ENCODE measurements at places on chromosomes 16 and 17.

GRCh38 chr16:4138713-4139112 lies 22.5 kb upstream of the ADCY9 start:
- no peak overlapping the region for H3K4me3 ChIP-seq
- DNase-seq: no peak
- H3K4me1 ChIP-seq: no peaks in the 10 kb centered on the region

GRCh38 chr16:66751053-66751302 lies 431 bp downstream of the DYNC1LI2 start:
- DNase-seq: peak; percentile 30
- peaks cover 4% of the 10 kb centered on the region for H3K27me3 ChIP-seq
- H3K4me3 ChIP-seq: peak overlapping the region; percentile 95
- peaks cover 15% of the 10 kb centered on the region for H3K36me3 ChIP-seq

DNA sequence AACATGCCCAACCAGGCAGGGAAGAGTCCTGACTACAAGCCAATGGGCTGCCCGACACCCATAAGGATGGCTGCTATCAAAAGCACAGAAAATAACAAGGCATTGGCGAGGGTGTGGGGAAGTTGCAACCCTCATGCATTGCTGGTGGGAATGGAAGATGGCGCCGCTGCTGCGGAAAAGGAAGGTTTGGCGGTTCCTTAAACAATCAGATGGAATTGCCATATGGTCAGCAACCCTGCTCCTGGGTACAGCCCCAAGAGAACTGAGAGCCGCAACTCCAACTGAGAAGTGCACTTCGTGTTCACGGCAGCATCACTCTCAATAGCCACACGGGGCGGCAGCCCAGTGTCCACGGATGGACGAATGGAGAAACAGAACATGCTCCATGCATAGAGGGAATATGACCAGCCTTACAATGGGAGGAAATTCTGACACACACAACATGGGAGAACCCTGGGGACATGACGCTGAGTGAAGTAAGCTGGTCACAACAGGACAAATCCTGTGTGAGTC lies 193.3 kb downstream of the RBFOX3 start:
- H3K27ac ChIP-seq: no peak overlapping the region
- H3K4me3 ChIP-seq: no peak overlapping the region
- no peaks in the 10 kb centered on the region for H3K36me3 ChIP-seq
- H3K27me3 ChIP-seq: peaks cover 2% of the 10 kb centered on the region
- peaks cover 5% of the 10 kb centered on the region for H3K4me1 ChIP-seq

- H3K4me3 ChIP-seq: peak overlapping the region; percentile 22
- no peak for DNase-seq
- peaks cover 12% of the 10 kb centered on the region for H3K4me1 ChIP-seq
- H3K27ac ChIP-seq: no peak overlapping the region
Measured at GRCh38 chr16:67763066-67763465, 43.3 kb downstream of the RANBP10 start.

DNA sequence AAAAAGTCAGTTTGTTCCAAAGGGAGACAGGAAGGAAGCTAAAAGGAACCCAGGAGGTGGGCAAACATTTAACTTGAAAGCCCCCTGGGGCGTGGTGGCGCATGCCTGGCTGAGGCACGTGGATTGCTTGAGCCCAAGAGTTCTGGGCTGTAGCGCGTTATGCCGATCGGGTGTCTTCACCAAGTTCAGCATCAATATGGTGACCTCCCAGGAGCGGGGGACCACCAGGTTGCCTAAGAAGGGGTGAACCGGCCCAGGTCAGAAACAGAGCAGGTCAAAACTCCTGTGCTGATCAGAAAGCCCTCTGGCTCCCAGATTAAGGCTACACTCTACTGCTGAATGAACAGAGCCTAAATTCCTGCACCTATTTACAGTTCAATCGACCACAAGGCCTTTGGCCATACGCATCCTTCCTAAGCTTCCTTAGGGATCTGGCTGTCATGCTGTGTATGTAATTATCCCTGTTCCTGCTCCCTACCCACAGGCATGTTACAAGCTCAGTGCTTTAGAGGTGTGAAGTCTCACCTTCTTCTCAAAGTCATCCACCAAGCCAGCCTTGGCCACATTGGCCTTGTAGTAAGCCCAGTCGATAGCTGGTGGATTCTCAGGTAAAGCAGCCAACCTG lies 5.0 kb downstream of the ATP5PD start:
- H3K27ac ChIP-seq: peak overlapping the region; percentile 31
- H3K27me3 ChIP-seq: peaks cover 2% of the 10 kb centered on the region
- no peak overlapping the region for H3K4me3 ChIP-seq
- DNase-seq: no peak

- H3K4me3 ChIP-seq: no peak overlapping the region
- H3K36me3 ChIP-seq: peaks cover 3% of the 10 kb centered on the region
- H3K4me1 ChIP-seq: peaks cover 16% of the 10 kb centered on the region
- no peak for DNase-seq
- H3K27me3 ChIP-seq: no peaks in the 10 kb centered on the region
- no peak overlapping the region for H3K27ac ChIP-seq
Measured at GRCh38 chr16:84689111-84689510, 10.7 kb upstream of the USP10 start.

- H3K4me1 ChIP-seq: peaks cover 5% of the 10 kb centered on the region
- DNase-seq: no peak
- no peaks in the 10 kb centered on the region for H3K36me3 ChIP-seq
- no peak overlapping the region for H3K27ac ChIP-seq
- H3K27me3 ChIP-seq: peaks cover 4% of the 10 kb centered on the region
- H3K4me3 ChIP-seq: no peak overlapping the region
Measured at GRCh38 chr17:274902-275301, 77.7 kb downstream of the RPH3AL start.

DNA sequence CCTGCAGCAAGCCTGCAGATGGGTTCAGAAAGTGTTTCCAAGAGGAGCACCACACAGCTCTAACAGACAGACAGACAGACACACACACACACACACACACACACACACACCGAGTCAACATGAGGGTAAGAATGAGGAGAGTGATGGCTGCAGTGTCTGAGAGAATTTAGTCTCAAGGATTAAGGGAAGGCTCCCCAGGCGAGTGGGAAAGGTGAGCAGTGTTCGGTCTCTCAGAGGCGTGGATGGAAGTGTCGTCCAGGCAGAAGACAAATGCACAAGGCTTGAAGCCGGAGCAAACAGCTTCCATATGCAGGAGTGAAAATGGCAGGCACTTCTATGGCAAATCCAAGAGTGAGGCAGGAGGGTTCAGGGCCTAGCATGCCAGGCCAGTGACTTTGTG lies 770.1 kb downstream of the KCNJ18 start:
- H3K4me3 ChIP-seq: no peak overlapping the region
- peaks cover 2% of the 10 kb centered on the region for H3K27me3 ChIP-seq
- no peak overlapping the region for H3K27ac ChIP-seq
- peaks cover 9% of the 10 kb centered on the region for H3K36me3 ChIP-seq
- no peaks in the 10 kb centered on the region for H3K4me1 ChIP-seq
- no peak for DNase-seq

DNA sequence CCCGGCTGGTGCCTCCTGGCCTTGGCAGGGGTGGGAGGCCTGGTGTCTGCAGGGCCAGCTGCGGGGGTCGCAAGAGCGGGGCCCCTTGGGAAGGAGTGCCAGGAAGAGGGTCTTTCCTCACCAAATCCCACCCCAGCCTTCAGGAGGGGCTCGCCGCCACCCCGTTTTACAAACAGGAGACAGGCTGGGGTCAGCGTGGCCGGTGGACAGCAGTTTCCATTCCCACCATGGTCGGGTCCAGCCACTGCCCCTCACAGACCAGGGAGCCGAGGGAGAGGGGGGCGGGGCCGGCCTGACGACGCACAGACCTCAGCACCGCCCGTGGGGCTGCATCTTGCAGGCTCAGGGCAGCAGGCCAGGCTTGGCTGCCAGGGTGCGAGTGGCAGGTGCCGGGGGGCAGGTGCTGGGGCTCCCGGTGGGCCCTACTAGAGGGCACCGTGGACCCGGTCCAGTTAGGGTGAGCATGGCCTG lies 7.6 kb downstream of the CBFA2T3 start:
- no peaks in the 10 kb centered on the region for H3K4me1 ChIP-seq
- H3K27me3 ChIP-seq: peaks cover 4% of the 10 kb centered on the region
- H3K36me3 ChIP-seq: no peaks in the 10 kb centered on the region
- no peak overlapping the region for H3K4me3 ChIP-seq
- no peak for DNase-seq

GRCh38 chr17:50174444-50174843 lies 8.6 kb downstream of the SGCA start:
- H3K4me3 ChIP-seq: no peak overlapping the region
- no peak for DNase-seq
- H3K27me3 ChIP-seq: peaks cover 4% of the 10 kb centered on the region
- peaks cover 1% of the 10 kb centered on the region for H3K36me3 ChIP-seq
- peaks cover 6% of the 10 kb centered on the region for H3K4me1 ChIP-seq

GRCh38 chr17:66354981-66355380 lies 52.6 kb downstream of the PRKCA start:
- no peak overlapping the region for H3K27ac ChIP-seq
- no peaks in the 10 kb centered on the region for H3K36me3 ChIP-seq
- H3K27me3 ChIP-seq: no peaks in the 10 kb centered on the region
- H3K4me1 ChIP-seq: no peaks in the 10 kb centered on the region

DNA sequence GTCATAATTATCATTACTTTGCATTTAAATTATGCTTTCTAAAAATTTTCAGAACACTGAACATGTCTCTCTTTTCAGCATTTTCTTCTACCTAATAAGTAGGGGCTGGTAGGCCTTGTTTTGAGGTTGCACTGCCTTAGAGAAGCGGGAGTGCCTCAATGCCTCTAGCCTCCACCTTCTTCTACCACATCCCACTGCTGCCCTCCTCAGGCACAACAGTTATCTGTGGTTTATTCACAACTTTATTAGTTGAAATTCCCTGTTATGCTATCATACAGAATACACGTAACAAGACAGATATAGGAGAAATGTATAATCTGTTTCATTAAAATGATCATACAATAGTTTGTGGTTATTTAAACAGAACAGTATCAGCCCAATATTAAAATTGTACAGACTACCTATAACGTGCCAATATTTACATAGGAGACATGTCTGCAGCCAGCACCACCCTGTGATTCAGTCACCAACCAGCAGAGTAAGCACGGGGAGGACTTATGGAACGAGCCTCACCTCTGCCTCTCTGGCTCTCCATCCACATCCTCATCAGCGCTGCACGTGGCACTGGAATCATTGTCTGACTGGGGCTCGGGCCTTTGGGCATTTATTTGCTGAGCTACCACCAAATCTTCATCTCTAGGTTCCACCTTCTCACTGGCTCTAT lies 101.2 kb downstream of the TTC19 start:
- peaks cover 45% of the 10 kb centered on the region for H3K36me3 ChIP-seq
- H3K27me3 ChIP-seq: no peaks in the 10 kb centered on the region
- no peaks in the 10 kb centered on the region for H3K4me1 ChIP-seq
- no peak overlapping the region for H3K27ac ChIP-seq
- no peak overlapping the region for H3K4me3 ChIP-seq

- H3K4me1 ChIP-seq: no peaks in the 10 kb centered on the region
- no peak overlapping the region for H3K27ac ChIP-seq
- peaks cover 3% of the 10 kb centered on the region for H3K27me3 ChIP-seq
- H3K36me3 ChIP-seq: no peaks in the 10 kb centered on the region
Measured at GRCh38 chr17:5651348-5651747, 67.0 kb upstream of the NLRP1 start.

GRCh38 chr17:80931421-80932265 lies 60.0 kb upstream of the CHMP6 start:
- H3K27ac ChIP-seq: no peak overlapping the region
- H3K4me3 ChIP-seq: no peak overlapping the region
- H3K27me3 ChIP-seq: peaks cover 5% of the 10 kb centered on the region
- DNase-seq: no peak
- peaks cover 21% of the 10 kb centered on the region for H3K4me1 ChIP-seq

- H3K4me3 ChIP-seq: no peak overlapping the region
- no peak for DNase-seq
- H3K27me3 ChIP-seq: peaks cover 3% of the 10 kb centered on the region
- H3K36me3 ChIP-seq: no peaks in the 10 kb centered on the region
Measured at GRCh38 chr17:71127416-71127815, 958.1 kb downstream of the KCNJ2 start.

DNA sequence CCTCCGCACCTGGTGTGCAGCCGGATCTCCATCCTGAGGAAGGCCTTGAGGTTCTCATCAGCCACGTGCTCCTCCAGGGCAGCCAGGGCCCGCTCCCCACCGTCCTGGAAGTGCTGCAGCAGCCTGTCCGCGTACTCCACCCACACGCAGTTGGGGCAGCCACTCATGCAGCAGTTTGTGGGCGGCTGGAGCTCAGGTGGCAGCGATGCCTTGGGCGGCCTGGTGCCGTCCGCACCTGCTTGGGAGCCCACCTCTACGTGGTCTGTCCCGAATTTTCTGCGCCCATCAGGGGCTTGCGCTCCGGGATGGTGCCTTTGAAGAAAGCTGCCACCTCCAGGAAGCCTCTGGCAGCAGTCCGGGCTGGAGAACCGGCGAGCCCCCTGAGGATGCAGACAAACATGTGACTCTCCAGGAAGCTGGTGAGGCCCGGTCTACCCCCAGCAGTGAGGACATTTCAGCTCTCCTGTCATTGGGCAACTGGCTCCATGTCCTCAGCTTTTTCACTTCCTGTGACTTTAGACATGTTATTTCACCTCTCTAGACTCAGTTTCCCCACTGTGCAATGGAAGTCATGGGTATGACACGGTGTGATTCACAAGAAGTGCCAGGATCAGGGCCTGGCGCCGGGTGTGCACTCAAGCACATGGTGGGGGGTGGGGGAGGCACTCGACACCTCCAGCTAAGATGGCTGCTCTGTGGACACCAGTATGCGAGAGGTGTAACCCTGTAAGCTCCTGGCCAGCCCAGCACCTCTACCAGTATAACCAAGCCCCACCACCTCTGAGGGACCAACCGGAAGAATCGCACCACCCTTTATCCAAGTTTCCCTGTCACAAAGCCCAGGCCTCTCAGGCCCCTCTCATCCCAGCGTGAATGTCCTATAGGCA lies 957 bp downstream of the OXLD1 start:
- H3K36me3 ChIP-seq: peaks cover 22% of the 10 kb centered on the region
- H3K4me3 ChIP-seq: peak overlapping the region; percentile 94
- peak overlapping the region; percentile 98 for H3K27ac ChIP-seq

DNA sequence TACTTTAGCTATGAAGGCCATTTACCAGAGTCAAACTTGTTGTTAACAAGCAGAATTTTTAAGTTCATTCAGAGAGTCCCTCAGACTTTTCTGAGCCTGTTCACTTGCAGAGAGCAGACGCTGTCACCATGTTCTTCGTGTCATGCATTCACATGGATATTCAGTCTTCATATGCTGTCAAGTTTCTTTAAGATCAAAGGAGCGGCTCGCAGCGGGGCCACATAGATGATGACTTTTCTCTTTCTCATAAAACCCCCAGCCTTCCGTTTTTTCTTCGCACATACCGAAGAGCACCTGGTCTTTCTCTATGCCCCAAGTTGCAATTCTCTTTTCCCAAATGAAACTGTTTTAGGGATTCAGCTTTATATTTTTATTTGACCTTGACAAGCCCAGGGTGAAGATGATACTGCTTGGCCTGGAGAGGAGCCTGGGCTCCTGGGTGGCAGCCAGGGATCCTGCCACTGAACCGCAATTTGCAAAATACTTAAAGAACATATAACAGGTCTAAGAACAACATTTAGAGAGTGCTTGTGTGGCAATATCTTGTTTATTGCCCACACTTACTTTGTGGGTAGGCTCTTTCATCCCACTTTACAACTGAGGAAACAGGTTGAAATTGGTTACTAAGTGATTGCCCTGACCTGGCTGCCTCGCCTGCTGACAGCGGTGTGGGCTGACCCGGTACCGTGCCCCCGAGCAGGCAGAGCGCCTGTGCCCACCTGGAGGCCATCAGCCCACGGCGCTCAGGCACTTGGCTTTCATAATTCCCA lies 22.9 kb downstream of the SEC14L1 start:
- H3K27me3 ChIP-seq: peaks cover 8% of the 10 kb centered on the region
- peak overlapping the region; percentile 80 for H3K27ac ChIP-seq
- peaks cover 75% of the 10 kb centered on the region for H3K4me1 ChIP-seq
- H3K4me3 ChIP-seq: peak overlapping the region; percentile 43
- peaks cover 52% of the 10 kb centered on the region for H3K36me3 ChIP-seq
- no peak for DNase-seq
